Thymus (tissue), 14 donors: ENCODE measurements at places on chromosomes 5 and 9. TPM values are rescaled to one million over a fixed set of nuclear protein-coding genes. Genes with fewer than 3 reads are reported as not detected.

MARCHF3 gene
- total RNA-seq, result 5.0 TPM

GPR150 gene
- 0.19 TPM for total RNA-seq

ITGA2 gene
- total RNA-seq, result 4.1 TPM

BTNL9 gene
- 6.3 TPM for total RNA-seq

TLE4 gene
- total RNA-seq, result 26.9 TPM

RANBP17 gene
- total RNA-seq, result 6.8 TPM

AK8 gene
- 1.8 TPM for total RNA-seq

TCF7 gene
- total RNA-seq, result 265 TPM

SLC25A2 gene
- total RNA-seq, result 0.09 TPM

NIPAL4 gene
- total RNA-seq, result 0.14 TPM

RNF180 gene
- 0.52 TPM for total RNA-seq

FGFR4 gene
- 0.28 TPM for total RNA-seq

CCDC171 gene
- 13.9 TPM for total RNA-seq

IRX4 gene
- not detected for total RNA-seq

FCN2 gene
- 0.52 TPM for total RNA-seq

RAI14 gene
- 10.4 TPM for total RNA-seq

ANKRD34B gene
- 0.05 TPM for total RNA-seq

SLIT3 gene
- 8.4 TPM for total RNA-seq

SAP30L gene
- total RNA-seq, result 33.1 TPM

LHX3 gene
- 0.09 TPM for total RNA-seq

PCDHGA2 gene
- total RNA-seq, result 0.19 TPM

SLC36A3 gene
- total RNA-seq, result not detected
